ENCODE measurements at places on chromosomes 3 and 15.
A peak's percentile ranks its signal among the peaks of the same experiment; 100 is the strongest.

- no peak for DNase-seq
These were observed 21.1 kb upstream of the MAP3K13 start for GRCh38 chr3:185341616-185342458.

DNA sequence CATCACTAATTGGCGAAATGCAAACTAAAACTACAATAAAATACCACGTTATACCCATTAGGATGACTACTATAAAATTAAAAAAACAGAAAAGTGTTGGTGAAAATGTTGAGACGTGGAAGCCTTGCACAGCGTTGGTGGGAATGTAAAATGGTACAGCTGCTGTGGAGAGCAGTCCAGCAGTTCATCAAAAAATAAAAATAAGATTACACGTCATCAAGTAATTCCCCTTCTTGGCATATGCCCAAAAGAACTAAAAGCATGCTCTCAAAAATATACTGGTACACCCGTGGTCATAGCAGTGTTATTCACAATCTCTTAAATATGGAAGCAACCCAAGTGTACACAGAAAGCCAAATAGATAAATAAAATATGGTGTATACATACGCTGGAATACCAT, 71.8 kb upstream of the NDN start:
- DNase-seq = no peak

GRCh38 chr15:72491768-72492167, 17.6 kb downstream of the ARIH1 start:
- no peak for DNase-seq

DNA sequence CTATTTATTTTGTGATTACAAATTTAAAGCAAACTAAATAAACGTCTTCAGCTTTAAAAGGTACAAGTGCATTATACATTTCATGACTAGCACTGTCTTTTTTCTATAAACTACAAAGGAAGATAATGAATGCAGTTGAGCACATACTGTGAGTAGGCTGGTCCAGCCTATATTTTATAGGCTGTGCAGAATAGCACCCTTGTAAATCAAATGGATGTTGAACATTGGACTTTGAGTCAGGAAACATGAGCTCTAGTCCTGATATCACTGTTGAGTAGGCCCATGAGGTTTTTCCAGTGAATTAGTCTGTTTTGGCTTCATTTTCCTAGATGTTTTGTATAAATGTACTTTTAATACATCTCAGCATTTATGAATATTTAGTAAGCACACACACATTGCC, 447.3 kb upstream of the KCNMB2 start:
- DNase-seq = no peak

DNA sequence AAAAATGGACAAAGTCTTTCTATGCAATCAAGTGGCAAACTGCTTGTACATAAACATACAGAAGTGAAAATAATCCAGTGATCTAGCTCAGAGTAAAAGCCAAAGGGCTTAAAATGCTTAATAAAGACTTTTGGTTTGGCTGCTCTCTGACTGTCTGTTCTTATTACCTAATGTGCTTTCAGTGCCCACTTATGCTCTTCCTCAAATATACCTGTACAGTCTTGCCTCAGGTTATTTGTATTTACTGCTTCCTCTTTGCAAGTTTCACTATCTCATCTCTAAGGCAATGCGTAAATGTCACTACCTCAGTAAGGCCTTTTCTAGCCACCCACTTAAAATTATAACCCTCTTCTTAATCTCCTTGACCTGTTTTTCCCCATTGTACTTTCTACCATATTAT, 171.8 kb downstream of the EPHA6 start:
- no peak for DNase-seq

DNA sequence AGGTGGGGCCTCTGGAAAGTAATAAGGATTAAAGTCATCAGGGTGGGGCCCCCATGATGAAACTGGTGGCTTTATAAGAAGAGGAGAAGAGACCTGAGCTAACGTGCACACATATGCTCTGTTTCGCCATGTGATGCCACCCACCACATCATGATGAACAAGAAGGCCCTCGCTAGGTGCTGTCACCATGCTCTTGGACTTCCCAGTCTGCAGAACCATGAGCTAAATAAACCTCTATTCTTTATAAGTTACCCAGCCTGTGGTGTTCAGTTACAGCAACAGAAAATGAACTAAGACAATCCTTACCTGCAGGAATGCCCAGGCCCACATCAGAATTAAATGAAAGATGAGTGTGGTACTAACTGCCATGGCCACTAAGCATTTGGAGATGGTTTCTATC, 79.8 kb downstream of the ADCY5 start:
- DNase-seq = no peak

DNA sequence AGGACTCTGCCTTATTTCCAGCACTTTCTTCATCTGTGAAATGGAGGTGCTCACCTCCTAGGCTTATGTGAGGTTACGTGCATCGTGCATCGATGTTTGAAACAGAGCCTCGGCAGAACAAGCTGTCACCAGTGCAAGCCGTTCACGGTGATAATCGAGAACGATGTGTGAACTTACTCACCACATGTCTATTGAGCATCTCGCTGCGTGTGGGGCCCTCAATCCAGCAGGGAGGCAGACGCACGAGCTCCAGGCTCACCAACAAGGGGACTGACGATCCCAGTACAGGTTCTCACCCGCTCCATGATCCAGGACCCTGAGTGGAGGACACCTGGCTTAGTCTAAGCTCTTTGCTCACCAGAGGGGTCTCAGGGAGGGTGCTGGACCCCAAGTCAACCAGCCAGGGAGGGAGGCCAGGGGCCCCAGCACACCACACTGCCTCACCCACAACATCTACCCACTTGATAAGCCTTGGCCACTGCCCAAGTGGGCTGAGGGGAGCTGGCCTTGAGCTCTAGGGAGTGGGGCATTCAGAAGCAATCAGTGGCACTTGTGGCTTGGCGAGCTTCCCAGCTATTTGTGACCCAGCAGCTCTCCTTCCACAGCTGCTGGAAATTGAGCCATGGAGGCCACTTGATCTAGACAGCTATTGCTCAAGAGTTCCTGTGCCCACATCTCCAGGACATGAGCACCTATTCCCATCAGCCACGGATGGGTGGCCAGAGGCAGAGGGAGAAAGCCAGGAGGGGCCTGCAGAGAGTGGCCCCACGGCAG, 34.4 kb upstream of the SLC6A1 start:
- DNase-seq = no peak

DNA sequence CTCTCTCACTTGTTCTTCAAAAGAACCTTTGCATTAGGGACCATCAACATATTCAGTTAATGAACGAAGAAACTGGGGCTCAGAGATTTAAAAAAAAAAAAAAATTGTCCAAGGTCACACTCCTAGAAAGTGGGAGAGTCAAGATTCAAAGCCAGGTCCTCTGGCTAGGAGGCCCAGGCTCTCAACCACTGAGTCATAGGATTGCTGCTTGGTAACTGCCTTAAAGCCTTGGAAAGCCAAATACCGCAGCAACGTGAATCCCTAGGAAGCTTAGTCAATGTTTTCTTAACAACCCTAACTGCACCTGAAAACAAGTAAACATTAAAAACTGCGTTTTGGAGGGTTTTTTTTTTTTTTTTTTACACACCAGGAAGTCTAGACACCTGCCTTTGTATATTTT, 156.8 kb downstream of the WNT5A start:
- no peak for DNase-seq

- no peak for DNase-seq
These were observed 249.9 kb upstream of the CTDSPL start for GRCh38 chr3:37611771-37612170.

- DNase-seq = no peak
These were observed 167.6 kb downstream of the TLE3 start for GRCh38 chr15:69929905-69930630.

- peak; percentile 10 for DNase-seq
These were observed 451 bp downstream of the CCR5AS start for GRCh38 chr3:46406443-46406787.

DNA sequence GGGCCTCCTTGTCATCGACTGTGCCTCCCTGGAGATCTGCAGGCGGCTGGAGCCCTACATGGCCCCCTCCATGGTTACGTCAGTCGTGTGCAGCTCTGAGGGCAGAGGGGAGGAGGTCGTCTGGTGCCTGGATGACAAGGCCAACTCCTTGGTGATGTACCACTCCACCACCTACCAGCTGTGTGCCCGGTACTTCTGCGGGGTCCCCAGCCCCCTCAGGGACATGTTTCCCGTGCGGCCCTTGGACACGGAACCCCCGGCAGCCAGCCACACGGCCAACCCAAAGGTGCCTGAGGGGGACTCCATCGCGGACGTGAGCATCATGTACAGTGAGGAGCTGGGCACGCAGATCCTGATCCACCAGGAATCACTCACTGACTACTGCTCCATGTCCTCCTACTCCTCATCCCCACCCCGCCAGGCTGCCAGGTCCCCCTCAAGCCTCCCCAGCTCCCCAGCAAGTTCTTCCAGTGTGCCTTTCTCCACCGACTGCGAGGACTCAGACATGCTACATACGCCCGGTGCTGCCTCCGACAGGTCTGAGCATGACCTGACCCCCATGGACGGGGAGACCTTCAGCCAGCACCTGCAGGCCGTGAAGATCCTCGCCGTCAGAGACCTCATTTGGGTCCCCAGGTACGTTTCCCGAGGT, 146.5 kb downstream of the LRRK1 start:
- no peak for DNase-seq

- no peak for DNase-seq
These were observed 45.3 kb downstream of the DGKG start for GRCh38 chr3:186316666-186317260.

DNA sequence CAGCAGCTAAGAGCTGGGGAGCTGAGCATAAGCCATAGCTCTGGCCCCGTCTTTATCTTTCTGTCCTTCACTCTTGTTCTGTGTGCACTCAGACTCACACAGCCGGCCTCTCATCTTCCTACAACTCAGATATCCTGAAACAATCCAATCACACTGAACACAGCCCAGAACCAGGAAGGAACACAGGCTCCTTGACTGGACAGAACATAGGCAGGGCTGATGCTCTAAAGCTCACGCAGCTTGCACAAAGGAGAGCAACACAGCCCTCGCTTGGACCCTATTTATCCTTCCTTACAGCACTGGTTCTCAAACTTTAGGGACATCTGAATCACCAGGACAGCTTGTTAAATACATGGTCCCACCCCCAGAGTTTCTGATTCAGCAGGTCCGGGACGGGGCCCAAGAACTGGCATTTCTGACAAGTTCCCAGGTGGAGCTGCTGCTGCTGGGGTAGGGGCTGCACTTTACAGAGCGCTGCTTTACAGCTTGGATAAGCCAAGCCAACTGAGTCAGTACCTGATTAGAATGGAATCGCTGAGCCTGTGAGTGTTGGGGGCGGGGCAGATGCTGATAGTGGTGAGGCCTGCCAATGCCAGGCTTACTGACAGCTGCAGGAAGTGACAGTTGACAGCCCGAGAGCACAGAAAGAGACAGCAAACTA, 65.1 kb downstream of the MRPL46 start:
- DNase-seq = no peak

GRCh38 chr3:10416730-10417300, 88.6 kb downstream of the ATP2B2 start:
- no peak for DNase-seq

DNA sequence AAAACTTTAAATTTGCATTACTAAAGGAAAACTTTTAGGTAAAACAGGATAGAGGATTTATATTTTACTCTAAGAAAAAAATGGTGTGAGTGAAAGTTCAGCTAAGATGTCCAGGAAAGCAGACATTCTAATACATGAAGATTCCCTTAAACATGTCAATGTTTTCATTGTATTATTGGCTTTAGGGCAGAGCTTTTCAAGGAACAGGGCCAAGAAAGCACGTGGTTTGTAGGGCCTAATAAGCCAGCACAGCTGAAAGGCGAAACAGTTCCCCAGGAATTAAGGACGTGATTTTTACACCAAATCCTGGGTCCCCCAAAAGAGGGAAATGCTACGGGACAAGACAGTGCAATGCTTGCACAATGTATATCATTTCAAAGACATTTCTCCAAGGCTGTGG, 48.6 kb upstream of the MKRN3 start:
- DNase-seq = no peak

DNA sequence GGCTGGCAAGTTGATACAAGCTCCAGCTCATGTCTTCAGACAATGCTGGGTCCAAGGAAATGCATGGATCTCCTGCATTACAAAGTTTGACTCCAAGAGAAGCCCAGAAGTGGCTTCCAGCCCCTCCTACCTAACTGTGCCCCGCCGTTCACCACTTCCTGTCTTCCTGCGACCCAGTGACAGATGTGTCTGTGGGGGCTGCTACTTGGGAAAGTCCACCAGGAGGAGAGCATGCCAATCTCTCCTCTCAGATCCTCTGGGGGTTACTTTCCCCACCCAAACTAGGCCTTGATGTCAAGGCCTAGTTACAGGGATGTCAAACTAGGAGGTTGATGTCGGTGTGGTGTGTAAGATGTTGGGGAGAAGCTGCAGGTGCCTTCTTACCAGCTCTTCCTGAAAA, 133.6 kb upstream of the RASGRP1 start:
- DNase-seq = no peak

DNA sequence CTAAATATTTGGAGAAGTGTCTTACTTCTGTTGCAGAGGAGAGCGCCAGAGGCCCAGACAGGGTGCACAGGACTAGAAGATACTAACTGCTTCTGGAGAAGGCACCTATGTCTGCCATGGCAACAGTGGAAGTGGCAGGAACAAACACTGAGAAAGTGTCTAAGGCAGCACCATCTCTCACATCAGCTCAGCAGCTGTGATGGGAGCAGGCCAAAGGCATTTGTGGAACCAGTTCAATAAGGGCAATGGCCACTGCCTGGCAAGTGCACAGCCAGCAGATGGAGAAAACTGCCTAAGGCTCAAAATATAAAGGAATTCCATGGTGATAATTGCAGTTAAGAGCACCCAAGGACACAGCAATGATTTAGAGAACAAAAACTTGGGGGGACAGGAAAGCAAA, 563.0 kb upstream of the CCDC54 start:
- no peak for DNase-seq

GRCh38 chr3:182045736-182046135, 334.0 kb downstream of the SOX2 start:
- no peak for DNase-seq

GRCh38 chr15:36356978-36357601, 222.3 kb upstream of the CDIN1 start:
- DNase-seq = no peak

- DNase-seq = no peak
These were observed 996.4 kb upstream of the CFAP20DC start for GRCh38 chr3:60046210-60046609.

DNA sequence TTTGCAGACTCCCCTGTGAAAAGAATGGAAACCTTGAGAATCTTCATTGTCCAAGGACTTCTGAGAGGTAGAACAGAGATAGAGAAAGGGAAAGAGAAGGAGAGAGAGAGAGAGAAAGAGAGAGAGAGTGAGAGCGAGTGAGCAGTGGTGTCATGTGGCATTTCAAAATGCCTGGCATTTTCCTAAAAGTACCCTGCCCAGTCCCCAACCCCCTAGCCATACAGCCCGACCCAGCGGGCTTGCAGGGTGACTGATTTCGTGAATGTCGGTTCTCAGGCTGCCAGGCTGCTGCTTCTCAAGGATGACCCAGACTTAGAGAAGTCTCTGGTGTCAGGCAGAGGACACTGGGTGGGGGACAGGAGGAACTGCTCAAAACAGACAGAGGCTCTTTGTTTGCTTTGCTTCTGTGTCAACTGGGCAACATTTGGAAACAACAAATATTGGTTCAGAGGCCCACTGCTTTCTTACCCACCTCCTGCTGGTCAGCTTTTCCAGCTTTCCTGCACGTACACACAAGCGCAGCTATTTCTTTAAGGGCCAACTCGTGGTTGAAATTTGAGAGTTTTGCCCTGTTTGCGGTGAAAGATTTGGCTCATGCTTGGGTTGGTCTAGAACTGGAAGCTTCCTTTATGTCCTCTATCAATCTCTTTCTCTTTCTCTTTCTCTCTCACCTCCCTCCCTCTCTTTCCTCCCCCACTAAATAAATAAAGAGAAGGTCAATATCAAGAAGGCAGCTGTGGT, 3.7 kb upstream of the TF start:
- no peak for DNase-seq

GRCh38 chr3:23776352-23776891, 29.3 kb upstream of the UBE2E1 start:
- DNase-seq = no peak

All from CD4-positive, alpha-beta T cell treated with Interleukin-2 at 100 ng/mL for 4 hours (primary cell).